ENCODE measurements at places on chromosomes 12 and 14.

DNA sequence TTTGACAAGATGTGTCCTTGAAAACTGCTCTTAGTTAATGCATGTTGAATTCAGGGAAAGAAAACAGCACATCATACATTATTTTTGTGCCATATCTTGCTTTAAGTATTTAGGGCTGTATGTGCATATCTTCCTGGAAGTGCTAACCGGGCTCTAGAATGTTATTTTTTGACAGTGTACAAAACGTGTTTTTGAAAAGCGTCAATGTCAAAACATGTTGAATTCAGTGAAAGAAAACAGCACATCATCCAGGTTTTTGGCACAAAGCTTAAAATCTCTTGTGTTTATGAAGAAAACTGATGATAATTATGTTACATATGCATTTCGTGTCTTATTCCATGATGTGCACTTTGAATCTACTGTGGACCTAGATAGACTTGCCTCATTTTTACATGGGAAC lies 82.7 kb downstream of the ASCL4 start:
- no peak for DNase-seq

DNA sequence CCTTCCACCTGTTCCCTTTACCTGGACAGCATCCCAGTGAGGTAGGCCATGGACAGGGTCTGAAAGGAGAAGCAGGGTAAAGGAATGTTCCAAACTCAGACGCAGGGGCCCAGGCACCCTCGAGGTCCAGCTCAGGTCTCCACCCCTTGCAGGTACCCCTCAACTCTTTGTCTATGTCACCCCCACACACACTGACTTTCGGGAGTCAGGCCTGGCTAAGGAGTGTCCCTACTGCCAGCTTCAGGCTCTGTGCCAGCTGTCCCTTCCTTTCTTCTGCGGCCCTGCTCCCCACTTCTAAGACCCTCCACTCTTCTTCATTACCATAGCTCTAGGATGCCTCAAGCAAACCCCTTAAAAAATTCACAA lies 13.6 kb downstream of the FAIM2 start:
- DNase-seq, result no peak

DNA sequence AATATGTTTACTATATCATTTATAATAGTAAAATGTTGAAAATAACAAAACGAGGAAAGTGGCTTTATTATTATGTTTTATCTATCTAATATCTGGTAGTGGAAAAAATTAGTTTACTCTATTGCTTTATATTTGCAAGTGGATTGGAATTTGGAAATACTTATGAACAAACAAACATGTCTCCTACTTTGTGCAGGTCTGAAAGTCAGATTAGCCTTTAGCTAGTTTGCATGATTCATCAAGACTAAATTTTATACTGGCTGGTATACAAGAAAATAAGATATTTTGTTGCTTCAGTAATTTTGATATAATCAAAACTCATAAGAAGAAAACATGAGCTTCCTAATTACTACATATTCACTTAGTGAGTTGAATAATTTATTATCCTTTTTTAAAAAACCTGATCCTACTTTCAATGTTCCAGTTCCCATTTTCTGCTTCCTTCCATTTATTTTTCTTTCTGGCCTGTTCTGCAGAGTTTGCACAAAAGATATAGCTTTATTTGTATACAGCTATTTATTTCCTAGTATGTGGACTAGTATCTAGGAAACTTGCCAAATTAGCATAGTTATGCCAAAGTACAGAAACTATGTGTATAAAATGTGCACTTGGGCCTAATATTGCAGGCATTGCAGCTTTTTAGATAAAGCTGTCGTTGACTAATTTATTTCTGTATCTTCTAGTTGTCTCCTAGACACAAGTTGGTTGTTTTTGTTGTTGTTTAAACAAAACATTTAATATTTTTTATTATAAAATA lies 122.0 kb downstream of the AKAP6 start:
- DNase-seq, result no peak

GRCh38 chr14:21149641-21150367 lies 6.1 kb downstream of the OR5AU1 start:
- DNase-seq, result no peak

DNA sequence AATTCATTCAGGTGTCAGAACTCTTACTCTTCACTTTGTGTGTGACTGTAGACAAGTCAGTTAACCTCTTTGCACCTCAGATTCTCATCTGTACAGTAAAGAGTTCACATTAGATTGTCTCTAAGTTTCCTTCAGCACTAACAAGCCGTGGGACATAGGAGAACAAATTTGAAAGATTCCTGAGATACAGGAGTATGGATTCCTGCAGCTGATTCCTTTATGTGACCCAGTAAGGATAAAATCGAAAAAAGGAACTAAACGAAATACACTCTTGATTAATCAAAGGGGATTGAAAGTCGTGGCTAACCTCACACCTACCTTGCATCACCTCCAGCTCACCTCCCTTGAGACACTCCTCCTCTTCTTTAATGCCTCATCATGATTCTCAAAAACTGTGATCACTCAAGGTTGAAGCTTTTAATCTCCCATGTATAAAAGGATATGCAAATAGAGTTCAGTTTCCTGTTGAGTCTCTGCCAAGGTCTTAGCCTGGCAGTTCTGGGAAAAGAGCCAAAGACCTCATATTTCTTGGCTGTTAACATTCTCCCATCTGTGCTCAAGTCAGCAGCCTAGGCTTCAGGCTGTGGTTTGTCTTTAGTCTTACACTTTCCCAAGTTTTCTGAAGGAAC lies 156.6 kb downstream of the DAD1 start:
- DNase-seq, result peak; percentile 88

GRCh38 chr12:96812153-96812552 lies 94.9 kb upstream of the NEDD1 start:
- DNase-seq, result no peak

- no peak for DNase-seq
These were observed 39.4 kb downstream of the SH2B3 start for GRCh38 chr12:111444925-111445725.

DNA sequence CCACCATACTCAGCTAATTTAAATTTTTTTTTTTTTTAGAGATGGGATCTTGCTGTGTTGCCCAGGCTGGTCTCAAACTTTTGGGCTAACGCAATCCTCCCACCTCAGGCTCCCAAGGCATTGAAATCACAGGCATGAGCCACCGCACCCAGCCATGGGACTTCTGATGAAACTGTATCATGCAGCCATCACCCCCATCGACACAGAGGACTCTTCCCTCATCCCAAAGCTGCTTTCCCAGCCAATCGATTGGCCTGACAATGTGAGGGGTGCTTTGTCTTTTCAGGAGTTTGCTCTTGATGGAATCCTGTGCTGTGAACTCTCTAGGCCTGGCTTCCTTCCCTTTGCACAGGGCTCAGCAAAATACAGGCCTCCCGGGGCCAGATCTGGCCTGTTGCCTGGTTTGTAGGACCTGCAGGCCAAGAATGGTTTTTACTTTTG lies 59.6 kb upstream of the NCOR2 start:
- DNase-seq, result peak; percentile 83

GRCh38 chr12:106245767-106246166 lies 2.1 kb downstream of the CKAP4 start:
- no peak for DNase-seq

GRCh38 chr12:62917926-62918325 lies 17.0 kb downstream of the PPM1H start:
- DNase-seq, result no peak

DNA sequence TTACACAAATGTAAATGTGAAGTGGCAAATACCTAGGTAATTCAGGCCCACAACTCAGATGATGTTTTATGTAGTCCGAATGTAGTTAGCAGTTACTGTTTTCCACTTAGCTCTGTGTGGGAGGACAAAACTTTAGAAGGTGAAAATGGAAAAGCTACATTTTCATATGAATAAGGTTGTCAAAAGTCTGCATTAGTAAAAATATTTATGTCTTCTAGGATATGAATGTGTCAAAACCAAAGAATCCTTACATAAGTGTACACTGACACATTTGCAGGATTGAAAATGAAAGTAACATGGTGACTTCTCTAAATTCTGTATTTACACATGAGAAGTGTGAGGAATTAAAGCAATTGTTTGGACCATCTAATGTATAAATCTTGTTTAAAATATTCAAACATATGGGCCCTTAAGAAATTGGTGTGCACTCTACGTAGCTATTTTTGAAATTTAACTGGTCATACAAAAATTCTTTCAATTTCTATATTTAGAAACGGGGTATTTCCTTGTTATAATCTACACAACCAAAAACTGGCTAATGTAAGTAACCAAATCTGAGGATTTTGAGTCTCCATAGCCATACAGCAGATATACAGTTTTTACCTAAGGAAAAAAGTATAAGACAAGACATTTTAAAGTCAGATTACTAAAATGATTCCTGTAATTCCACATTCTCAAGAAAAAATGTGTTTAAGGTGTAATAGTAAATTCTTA lies 5.4 kb downstream of the CDKN1B start:
- no peak for DNase-seq

DNA sequence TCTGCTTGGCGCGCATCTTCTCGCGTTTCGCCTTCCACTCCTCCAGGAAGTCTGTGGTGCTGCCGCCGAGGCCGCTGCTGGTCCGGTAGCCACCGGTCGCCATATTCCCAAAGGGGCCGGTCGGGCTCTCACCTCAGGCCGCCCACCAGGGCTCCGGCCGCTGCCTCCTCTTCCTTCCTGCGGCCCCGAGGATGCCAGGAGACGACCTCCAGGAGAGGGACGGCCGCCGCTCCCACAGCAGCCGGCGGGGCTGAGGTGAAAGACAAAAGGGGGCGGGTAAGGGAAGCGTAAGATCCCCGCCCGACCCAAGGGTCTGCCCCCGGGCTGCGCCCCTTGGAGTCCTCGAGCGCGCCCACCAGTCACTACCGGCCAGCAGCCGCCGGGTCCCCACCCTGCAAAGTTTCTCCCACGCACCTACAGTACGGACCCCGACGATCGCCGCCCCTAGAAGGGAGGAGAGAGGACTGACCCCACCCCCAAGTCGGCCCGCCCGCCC lies 574 bp downstream of the PAWR start:
- DNase-seq, result no peak

DNA sequence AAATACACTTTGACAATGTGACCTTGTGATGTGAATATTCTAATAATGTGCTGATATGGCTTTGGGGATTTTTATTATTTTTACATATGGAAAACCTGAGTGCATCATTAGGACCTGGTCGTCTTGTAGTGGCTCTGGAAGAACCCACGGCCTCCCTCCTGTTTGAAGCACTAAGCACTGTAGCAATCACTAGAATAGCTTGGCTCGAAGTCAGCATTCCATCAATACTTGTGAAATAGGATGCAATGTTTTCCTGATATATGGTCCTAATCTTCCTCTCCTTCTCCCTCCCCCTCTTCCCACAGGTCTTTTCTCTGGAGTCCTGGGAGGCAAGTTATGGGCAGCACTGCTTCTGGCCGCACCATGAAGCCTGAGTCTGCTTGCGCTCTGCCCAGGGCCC lies 71.9 kb downstream of the NRXN3 start:
- no peak for DNase-seq

GRCh38 chr12:83172866-83173649 lies 486.4 kb downstream of the TMTC2 start:
- DNase-seq, result no peak
